Stimulated activated CD8-positive, alpha-beta memory T cell treated with anti-CD3 and anti-CD28 coated beads, Interleukin-7, amount 100 ng/mL, for 48 hours (primary cell): ENCODE measurements at places on chromosomes 6 and 20.

DNA sequence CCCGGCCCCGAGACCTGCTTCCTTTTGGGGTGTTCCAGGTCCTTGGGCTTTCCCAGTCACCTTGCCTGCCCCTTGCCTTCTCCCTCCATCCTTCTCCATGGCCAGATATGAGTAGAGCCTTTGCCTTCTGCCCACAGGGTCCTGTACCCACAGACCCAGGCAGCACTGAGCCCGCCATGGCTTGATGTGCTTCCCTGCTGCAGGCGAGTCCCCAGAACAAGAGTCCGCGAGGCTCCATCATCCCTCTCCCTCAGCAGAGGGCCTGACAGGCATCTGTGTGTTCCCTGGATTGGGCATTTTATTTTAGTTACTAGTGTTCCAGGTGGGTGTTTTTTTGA lies 21.9 kb downstream of the PYGB start:
- no peak for DNase-seq

DNA sequence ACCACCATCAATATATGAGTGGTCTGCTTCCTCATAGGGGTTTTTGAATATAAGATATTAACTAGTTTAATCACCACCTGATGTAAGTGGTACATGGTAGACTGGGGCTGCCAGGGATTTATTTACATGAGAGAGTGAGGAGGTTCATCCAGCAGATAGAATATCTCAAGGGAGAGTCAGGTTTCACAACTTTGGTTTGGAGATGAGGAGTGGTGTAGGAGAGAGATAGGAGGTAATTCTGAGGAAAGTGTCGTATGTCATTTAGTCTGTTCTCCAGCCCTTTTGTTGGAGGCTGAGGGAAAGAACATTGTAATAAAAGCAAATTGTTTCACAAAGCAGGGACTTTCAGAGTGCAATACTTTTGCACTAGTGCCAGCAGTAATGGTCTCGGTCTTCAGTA lies 16.8 kb downstream of the L3MBTL3 start:
- no peak for DNase-seq

DNA sequence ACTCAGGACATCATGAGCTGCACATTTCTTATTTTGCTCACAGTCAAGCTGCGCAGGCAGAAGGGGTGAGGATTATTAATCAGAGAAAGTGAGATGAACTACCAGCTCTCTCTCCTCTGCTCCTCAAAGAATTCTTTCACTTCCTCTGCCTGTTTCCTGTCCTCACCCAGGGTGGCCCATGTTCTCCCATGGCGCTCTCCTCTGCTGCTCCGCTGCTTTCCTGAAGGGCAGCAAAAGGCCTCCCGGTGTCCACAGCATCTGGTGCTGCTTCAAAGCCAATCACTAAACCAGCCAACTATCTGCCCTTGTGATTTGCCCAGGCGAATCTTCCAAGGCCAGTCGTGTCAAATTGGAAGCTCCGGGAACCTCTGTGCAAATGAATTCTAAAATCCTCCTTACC lies 324.2 kb downstream of the TPBG start:
- DNase-seq = no peak

GRCh38 chr6:142413111-142413510 lies 111.3 kb downstream of the ADGRG6 start:
- DNase-seq = no peak

GRCh38 chr6:158387036-158387435 lies 74.8 kb downstream of the TULP4 start:
- DNase-seq = no peak

- no peak for DNase-seq
Measured at GRCh38 chr6:158321960-158322359, 9.7 kb downstream of the TULP4 start.

- no peak for DNase-seq
Measured at GRCh38 chr20:10654630-10655029, 19.2 kb downstream of the JAG1 start.

GRCh38 chr6:37160922-37161778 lies 8.8 kb upstream of the PIM1 start:
- no peak for DNase-seq

DNA sequence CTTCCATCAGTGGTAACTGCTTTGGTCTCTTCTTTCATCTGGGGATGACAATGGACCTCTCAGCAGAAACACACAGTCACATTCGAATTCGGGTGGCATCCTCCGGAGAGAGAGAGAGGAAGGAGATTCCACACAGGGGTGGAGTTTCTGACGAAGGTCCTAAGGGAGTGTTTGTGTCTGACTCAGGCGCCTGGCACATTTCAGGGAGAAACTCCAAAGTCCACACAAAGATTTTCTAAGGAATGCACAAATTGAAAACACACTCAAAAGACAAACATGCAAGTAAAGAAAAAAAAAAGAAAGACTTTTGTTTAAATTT lies 6.1 kb downstream of the EDN1 start:
- DNase-seq = no peak
